Smooth muscle cell of the brain vasculature (primary cell): ENCODE measurements at places on chromosomes 4 and X.
A peak's percentile ranks its signal among the peaks of the same experiment; 100 is the strongest.

DNA sequence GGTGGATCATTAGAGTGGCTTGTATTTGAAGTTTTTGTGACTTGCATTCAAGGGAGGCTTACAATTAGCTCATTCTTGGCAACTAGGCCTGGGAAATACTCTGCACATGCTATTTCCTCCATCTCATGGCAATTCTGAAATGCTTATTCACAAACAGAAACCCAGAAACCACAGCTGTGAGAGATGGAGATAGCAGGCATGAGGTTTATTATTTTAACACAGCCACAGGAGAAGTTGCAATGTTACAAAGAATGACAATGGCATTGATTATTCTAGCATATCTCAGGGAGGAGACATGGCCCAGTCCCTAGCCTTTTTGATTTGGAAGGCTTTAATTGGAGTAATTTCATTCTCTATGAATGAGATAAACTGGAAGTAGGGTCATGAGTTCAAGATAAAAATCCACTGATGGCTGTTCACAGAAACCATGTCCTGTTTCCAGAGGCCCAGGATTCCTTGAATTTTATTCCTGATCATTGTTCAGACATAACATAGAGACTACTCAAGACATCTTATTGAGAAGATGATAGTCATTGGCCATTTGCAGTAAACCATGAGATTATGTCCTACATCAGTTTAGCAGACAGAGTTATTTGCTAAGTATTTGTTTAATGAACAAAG is 123.9 kb downstream of the MID1 start:
- peak; percentile 32 for DNase-seq

GRCh38 chr4:10333942-10334341 is 123.3 kb downstream of the ZNF518B start:
- DNase-seq = no peak

DNA sequence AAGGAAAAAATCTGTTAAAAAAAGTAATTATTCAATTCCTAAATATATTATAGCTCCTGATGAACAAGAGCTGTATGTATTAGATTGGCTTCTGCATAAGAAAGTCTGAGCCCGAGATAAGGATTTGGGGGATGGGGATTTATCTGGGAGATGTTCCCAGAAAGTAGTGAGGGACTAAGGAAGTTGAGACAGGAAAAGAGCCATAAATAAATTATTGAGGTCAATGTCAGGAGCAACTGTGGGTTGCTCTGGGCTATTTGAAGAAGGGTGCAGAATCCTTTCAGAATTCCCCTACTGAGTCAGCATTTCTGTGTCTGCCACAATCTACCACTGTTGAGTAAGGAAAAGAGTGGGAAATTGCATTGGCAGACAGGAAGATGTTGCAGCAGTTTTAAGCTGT is 3.1 kb upstream of the TDO2 start:
- no peak for DNase-seq

- DNase-seq = no peak
Observed at GRCh38 chrX:13990126-13990800, 39.4 kb downstream of the GEMIN8 start.

GRCh38 chrX:103254171-103254824 is 657 bp downstream of the TCEAL8 start:
- no peak for DNase-seq

GRCh38 chr4:119034276-119035008 is 101.2 kb upstream of the MYOZ2 start:
- DNase-seq = no peak

GRCh38 chr4:37641352-37641751 is 44.8 kb downstream of the RELL1 start:
- DNase-seq = no peak

GRCh38 chr4:165630671-165631070 is 242.4 kb upstream of the TLL1 start:
- DNase-seq = no peak

- no peak for DNase-seq
Observed at GRCh38 chr4:127237581-127237980, 395.2 kb upstream of the INTU start.

DNA sequence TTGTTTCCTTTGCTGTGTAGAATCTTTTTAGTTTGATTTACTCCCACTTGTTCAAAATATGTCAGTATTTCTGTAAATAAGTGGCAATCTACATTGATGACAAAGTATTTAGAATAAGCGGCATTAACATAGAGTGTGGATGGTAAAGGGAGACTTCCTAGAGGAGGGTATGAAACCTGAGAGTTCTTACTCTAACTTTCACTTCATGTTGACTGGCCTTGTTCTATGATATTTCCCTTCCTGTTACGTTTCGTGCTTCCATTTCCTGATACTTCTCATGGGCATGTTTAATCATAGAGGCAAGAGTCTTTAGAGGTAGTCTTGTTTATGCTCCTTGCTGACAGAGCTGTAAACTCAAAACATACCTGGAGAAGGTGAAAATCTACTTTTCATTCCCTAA is 408.9 kb downstream of the GLUD2 start:
- no peak for DNase-seq

DNA sequence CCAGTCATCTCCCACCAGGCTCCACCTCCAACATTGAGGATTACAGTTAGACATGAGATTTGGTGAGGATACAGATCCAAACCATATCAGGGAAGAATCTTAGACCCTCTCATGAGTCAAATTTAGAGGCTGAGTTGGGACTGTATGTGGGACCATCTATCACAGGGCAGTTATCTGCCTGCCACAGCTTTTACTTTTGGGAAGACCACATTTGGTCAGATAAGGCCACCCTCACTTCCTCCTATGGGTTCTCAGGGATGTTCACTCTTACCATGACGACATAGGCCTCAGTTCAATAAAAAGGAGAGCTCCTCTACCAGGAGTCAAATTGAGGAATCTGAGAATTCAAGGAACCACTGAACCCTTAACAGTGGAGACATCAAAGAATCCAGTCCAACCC is 2.1 kb downstream of the MAGEB2 start:
- no peak for DNase-seq

GRCh38 chrX:16518131-16518530 is 131.8 kb upstream of the S100G start:
- no peak for DNase-seq

DNA sequence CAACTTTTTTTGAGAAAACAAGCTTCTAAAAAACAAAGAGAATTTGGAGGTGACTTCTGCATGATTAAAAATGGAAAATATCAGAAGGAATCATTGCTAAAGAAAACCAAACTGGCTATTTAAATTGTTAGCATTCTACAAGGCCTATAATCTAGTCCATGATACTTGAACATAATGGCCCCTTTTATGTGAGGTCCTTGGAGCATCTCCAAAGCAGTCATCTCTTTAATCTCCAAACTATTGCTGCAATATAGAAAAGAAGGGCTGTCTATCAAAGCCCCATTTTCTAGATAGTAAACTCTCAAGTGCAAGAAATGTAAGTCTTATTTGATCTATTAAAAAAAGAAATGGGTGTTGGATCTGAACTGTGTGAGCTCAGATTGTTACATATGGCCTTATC is 615.1 kb downstream of the CENPC start:
- DNase-seq = no peak

GRCh38 chr4:61740886-61741285 is 540.8 kb downstream of the ADGRL3 start:
- DNase-seq = no peak

- DNase-seq = no peak
Observed at GRCh38 chr4:184357165-184357564, 117.2 kb downstream of the IRF2 start.

DNA sequence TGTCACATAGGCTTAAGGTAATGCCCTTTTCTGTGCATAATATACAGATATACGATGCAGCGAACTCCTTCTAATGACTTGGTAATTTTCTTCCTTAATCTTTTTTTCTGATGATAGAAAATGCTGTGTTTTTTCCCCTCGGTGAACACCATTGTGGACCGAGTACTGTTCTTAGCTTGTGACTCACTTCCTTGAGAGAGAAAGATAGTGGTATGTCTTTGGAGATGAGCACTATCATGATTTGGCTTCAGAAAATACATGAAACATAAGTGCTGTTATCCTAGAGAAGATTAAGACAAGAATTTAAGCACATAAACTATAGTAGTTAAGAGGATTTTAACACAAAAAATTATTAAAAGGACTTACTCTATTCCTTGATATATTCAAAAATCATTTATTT is 63.9 kb downstream of the RS1 start:
- no peak for DNase-seq

- peak; percentile 2 for DNase-seq
Observed at GRCh38 chrX:149462849-149463248, 42.3 kb downstream of the IDS start.

GRCh38 chr4:38923746-38924145 is 56.1 kb downstream of the FAM114A1 start:
- no peak for DNase-seq

GRCh38 chrX:100410901-100411801 is 1.1 kb upstream of the PCDH19 start:
- DNase-seq = no peak

- no peak for DNase-seq
Observed at GRCh38 chr4:84878546-84878945, 87.9 kb downstream of the WDFY3 start.
